Sigmoid colon (tissue), 7 donors: ENCODE measurements at places on chromosomes 2 and 18. TPM values are rescaled to one million over a fixed set of nuclear protein-coding genes. Genes with fewer than 3 reads are reported as not detected.

- H3K27ac ChIP-seq, result no peak overlapping the region
- H3K27me3 ChIP-seq, result no peaks in the 10 kb centered on the region
- H3K36me3 ChIP-seq, result no peaks in the 10 kb centered on the region
- DNase-seq, result no peak
Measured at GRCh38 chr18:58915995-58916394, 51.3 kb downstream of the ZNF532 start.

The DYNAP gene
- not detected for total RNA-seq

The SPATA3 gene
- not detected for total RNA-seq

DNA sequence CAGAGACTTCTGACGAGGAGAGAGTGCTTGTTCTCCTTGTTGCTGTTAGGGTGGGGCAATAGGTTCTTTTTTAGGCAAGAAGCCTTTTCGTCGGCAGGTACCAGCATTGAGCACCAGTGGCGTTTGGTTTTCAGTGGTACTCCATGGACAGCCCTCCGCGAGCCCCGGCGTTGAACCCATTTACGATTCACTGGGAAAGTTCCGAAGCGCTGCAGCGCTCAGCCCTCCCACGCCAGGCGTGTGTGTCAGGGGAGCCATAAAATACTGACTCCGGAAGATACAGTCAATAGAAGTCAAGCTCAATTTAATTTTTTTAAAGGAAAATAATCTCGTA, 494 bp upstream of the ROCK1 start:
- peaks cover 37% of the 10 kb centered on the region for H3K4me1 ChIP-seq
- H3K36me3 ChIP-seq, result no peaks in the 10 kb centered on the region
- H3K27ac ChIP-seq, result peak overlapping the region; percentile 93
- H3K4me3 ChIP-seq, result peak overlapping the region; percentile 90
- H3K27me3 ChIP-seq, result no peaks in the 10 kb centered on the region

The CFAP221 gene
- total RNA-seq, result not detected

- no peaks in the 10 kb centered on the region for H3K27me3 ChIP-seq
- DNase-seq, result no peak
- H3K4me1 ChIP-seq, result no peaks in the 10 kb centered on the region
- no peaks in the 10 kb centered on the region for H3K36me3 ChIP-seq
Measured at GRCh38 chr2:150759531-150759930, 272.1 kb upstream of the RND3 start.
